EH (cell line): ENCODE measurements at places on chromosomes 5 and 9.

DNA sequence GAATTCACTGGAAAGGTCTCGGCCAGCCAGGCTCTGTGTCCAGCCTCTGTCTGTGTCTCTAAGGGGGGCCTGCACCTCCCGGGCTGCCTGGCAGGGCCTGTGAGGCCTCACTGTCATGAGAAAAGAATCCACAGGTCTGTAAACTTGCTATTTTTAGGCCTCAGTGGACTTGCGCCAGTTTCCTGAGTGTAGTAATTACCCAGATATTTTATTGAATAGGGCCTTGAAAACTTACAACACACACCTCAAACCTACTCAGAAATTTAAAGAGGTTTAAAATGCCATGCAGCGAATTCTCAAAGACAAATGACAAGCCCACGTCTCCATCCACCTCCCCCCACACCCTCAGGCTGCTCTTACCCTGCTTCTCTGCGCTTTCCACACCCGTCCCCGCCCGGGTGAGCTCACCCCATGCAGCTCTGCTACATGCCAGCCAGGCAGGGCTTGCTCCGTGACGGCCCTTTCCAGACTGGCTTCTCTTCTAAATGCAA lies 8.8 kb upstream of the TENT4A start:
- DNase-seq, result peak; percentile 96

DNA sequence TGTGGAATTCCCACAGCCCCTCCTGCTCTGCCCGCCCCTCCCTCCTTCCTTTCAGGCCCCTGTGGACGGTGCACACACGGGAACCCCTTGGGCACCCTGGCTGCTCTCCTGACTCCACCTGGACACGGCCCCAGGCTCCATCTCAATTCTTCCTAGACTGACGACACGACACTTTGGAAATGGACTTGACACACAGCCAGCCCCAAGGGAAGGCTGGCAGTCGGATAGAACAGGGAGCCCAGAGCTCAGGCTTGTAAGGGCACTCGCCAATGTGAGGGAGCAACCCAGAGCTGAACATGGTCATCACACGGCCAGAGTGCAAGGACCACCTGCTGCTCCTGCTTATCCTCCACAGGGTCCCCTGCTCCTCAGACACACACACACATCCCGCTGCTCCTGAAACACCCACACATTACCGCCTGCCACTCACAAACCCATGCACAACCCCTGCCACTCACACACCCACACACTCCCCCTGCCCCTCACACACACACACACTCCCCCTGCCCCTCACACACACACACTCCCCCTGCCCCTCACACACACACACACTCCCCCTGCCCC lies 8.9 kb downstream of the SLC9A3 start:
- no peak for DNase-seq

DNA sequence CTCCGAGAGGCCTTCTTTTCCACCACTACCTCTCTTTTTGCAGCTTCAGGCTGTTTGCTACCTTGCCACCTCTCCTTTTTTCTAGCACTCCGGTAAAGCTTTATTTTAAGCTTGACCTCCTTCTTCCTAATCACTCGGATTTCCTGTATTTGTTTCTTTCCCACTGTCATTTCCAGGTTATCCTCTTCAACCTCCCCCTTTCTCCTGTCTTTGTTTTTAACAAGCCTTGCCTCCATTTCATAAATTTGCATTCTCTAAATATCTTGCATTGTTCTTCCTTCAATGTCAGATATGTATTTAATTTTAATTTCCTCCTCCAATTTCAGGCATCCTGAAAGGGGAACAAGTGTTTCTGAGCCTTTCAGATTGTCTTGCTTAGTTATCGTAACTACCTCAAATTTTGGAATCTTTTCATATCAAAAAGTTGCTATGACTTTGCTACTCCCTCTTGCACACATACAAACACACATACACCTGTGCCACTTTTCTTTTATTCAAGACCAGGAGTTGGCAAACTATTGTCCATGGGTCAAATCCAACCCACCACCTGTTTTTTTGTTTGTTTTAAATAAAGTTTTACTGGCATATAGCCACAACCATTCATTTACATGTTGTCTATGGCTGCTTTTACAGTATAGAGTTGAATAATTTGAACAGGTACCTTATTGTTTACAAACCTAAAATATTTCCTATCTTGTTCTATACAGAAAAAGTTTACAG lies 22.7 kb downstream of the DPYSL3 start:
- DNase-seq, result no peak

GRCh38 chr5:145697251-145697990 lies 137.7 kb downstream of the PRELID2 start:
- peak; percentile 51 for DNase-seq

DNA sequence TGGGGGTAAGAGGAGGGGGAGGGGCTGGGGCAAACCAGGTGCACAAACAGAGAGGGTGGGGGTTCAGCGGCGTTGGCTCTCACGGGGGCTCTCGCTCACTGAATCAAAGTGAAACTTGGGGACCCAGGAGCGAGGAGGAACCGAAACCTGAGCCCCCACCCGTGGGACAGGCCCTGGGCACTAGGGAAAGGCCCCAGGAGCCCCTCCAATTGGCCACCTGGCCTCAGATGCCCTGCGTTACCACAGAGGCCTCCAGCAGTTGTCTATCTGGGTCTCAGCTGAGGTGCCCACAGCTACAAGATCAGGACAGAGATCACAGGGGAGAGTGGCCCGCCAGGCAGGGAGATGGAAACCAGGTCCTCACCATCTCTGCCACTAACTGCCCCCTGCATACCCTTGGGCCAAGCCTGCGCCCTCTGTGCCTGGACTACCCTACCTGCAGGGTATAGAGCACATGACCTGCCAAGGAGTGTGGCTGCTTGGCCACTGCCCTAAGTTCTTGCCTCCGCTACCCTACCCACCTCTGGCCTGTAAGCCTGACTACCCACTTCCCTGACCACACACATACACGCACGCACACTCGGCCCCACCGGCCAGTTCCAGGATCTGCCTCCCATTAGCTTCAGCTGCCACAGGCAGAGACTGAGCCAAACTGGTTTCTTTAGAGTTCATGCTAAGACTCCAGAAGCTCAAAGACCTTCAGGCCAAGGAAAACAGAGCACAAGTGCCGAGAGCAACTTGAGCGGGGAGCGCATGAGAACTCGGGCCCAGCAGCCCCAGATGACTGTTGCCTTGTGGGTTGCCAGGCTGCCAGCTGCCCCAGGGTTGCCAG lies 39.9 kb downstream of the PAX5 start:
- DNase-seq, result no peak

DNA sequence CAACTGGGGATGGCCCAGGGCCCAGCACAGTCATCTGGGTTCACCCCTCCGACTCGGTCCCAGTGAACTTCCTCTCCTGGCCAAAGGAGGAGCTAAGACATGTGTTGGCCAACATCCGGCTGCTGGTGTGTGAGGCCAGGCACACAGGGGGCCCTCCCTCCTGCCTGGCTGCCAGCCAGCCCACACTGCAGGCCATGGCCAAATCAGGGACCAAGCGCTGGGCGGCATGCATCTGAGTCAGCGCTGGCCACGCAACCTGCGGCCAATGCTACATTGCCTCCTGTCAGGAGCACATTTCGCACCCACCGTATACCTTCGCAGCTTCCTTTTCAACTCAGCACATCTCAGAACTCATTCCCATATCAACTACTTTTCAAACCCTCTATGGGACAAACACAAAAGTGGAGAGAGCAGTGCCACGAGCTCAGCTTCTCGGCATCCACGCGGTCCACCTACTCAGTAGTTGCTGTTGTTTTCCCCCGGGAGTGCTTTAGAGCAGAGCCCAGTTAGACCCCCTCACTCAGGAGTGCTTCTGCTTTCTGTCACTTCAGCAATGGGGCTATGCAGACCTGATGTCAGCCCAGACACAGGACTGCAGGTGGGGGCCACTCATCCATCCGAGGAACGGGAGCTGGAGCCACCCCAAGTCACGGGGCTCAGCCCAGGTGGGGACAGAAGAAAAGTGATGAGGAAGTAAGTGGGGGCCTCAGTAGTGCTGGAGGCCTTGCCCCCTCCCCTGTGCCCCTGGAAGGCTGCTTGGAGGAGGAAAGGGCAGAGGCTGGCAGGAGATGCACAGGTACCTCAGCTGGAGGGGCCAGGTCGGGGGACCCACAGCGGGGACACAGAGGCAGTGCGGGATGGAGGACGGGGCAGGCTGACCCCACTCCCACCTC lies 13.9 kb downstream of the NINJ1 start:
- DNase-seq, result peak; percentile 95

DNA sequence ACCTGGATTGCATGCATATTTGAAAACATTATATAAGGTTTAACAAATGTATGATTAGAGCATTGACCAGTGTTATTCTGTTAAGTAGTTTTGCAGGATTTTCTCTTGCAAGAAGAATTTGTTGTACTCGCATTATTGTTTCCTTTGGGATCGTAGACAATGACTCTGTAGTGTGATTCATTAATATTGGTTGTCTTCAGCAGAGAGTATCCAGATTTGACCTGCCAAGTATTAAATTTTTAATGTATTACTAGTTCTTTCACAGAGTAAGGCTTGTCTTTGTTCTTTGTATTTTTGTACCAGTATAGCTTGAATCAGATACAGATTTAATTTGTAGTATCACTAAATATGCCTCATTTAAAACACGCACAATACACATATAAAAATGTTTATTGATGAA lies 155.0 kb downstream of the PBX3 start:
- peak; percentile 28 for DNase-seq

DNA sequence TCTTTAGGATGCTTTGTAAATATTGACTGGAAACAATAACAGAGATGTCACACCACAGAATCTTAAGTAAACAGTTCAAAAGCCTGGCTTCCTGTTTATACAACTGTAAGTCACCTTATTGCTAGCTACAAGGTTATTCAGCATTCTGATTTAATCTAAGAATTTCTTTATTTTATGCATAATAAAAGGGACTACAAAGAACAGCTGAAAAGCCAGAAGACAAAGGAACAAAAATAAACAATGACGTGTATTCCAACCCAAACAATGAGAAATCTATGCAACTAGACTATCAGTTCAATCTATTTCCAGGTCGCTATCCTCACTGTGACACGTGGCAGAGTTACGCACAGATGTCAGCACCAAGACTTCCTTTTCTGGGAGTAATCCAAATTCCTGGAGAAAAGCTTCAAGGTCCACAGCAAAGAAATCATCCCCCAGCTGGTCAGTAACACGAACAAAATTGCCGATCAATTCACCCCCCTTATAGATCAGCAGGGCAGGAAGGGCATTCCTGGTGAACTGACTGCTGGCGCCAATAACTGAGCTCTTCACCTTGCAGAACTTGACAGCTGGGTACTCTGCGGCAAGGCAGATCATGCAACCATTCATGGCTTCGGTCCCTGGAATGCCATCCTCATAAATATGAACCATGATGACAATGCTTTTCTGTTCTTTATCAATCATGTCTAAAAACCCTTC lies 8.4 kb downstream of the PDCL start:
- peak; percentile 56 for DNase-seq

DNA sequence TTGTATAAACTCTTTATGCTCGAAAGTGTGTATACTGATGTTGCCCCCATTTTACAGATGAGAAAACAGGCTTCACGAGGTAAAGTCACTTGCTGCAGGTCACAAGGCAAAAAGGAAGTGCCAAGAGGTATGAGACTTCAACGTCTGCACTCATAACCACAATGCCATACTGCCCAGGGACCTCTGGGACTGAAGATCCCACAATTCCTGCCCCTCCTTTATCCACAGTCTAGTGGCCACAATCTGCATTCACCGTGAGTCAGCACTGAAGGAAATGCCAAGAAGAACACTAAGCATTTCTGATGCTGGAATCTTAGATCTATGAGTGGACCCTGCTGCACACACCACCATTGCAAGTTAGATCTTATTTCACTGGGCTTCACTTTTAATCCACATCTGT lies 37.3 kb downstream of the MED27 start:
- DNase-seq, result peak; percentile 99

DNA sequence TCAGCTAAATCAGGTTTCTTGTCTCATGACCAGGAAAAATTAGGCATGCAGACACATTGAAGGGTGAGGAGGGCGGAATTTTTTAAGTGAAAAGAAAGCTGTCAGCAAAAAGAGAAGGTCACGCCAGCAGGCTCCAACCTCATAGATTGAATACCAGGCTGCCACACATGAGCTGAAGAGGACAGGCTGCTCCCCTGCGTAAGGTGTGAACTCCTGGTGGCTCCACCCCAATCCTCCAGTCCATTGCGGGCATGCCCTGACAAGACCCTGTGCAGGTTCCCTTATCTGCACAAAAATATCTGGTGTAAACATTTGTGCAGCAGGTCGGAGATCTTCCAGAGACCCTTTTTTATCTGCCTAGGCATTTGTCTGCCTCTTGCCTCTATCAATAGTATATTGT lies 22.9 kb upstream of the TEX10 start:
- DNase-seq, result no peak

DNA sequence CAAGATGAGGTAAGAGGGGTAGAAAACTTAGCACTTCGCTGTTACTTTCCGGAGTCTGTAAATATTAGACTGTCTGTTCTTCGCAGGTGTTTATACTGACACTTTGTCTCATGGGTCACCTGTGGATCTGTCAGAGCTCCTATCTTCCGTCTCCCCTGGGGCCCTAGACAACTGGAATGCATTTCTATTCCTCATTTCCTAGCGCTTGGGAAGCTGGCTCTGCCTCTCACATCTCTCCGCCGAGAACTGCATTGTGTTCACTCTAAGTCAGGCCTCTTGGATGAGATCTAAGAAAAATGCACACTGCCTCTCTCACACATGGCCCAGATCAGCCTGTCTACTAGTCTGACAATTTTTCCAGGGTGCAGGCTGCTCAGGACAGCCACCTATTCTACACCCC lies 39.5 kb downstream of the PCA3 start:
- DNase-seq, result no peak

- DNase-seq, result no peak
These were observed 55.3 kb downstream of the AHRR start for GRCh38 chr5:376799-377325.

GRCh38 chr9:127856729-127857116 lies 2.3 kb upstream of the ENG start:
- no peak for DNase-seq

GRCh38 chr5:10964806-10965205 lies 203.8 kb upstream of the DAP start:
- no peak for DNase-seq

GRCh38 chr5:171410181-171410580 lies 9.3 kb upstream of the FGF18 start:
- peak; percentile 38 for DNase-seq

DNA sequence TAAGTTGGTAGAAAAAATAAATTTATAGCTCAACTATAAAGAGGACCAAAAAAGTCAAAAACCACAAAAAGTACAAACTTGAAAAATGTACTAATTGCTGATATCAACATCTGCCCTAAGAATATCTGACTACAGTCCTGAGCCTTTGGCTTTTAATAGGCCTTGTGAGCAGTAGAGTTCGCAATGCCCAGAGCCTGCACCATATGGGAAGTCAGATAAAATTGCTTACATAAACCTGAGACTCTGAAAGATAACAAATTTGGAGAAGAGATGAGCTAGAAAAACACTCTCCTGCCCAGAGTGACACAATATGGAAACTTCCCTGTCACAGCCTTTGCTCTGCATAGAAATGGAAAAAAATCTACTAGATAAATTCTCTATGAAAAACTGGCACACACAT lies 368.0 kb upstream of the GRIN3A start:
- no peak for DNase-seq
